ENCODE measurements at places on chromosomes 2 and 18. TPM values are rescaled to one million over a fixed set of nuclear protein-coding genes. Genes with fewer than 3 reads are reported as not detected.
A peak's percentile ranks its signal among the peaks of the same experiment; 100 is the strongest.

- no peak for DNase-seq
Measured at GRCh38 chr2:17263570-17263968, 254.7 kb downstream of the RAD51AP2 start.

- DNase-seq = peak; percentile 17
Measured at GRCh38 chr2:179692610-179693009, 168.8 kb downstream of the ZNF385B start.

DNA sequence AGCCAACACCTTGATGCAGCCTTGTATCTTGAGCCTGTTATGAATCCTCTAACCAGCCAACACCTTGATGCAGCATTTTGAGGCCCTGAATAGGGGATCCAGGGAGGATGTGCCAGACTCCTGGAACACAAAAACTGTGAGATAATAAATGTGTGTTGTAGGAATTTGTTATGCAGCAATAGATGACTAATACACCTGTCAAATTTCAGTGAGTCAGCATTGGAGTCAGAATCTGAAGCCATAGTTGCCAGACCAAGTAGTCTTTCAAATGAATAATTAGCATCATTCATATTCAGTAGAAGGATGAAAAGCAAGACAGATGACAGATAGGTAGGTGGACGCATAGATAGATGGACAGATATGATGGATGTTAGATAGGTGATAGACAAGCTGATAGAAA lies 942.5 kb upstream of the SLC39A10 start:
- DNase-seq = peak; percentile 35

Gene CROCC2
- total RNA-seq = not detected

Gene SPRED2
- total RNA-seq = 29.0 TPM

DNA sequence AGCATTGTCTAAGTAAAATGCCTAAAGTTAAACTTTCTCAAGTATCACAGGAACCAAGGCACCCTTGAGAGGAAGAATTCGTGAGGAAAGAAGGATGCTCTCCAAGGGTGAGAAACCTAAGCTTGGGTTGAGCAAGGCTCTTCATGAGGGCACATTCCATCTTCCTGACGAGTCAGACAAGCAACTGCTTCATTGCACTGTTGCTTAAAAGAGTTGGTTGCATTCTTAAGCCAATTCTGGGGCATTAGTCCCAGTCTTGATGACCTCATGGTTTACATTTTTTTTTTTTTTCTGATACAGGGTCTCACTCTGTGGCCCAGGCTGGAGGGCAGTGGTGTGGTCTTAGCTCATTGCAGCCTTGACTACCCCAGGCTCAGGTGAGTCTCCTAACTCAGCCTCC lies 237.5 kb downstream of the ACTR3 start:
- peak; percentile 1 for DNase-seq

GRCh38 chr2:191316246-191316994 lies 71.2 kb downstream of the MYO1B start:
- DNase-seq = no peak

DNA sequence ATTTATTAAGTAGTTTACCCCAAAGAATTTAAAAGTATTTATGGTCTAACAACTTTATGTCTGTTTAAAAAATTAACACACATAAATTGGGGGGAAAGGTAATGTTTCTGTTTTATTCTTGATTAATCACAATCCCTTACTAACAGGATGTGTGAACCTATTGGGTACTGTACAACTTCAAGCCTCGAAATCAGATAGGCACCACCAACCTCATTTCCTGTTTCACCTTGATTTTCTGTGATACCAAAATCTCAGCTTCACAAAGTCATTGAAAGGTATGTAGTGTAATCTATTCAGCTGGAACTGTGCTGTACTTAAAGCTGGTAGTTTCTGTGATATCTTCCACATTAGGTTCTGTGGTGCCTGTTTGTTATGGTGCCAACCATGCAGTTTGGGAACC lies 4.0 kb downstream of the RNMT start:
- DNase-seq = no peak

Measured in foreskin keratinocyte (primary cell).